ENCODE measurements at places on chromosomes 7 and 10. TPM values are rescaled to one million over a fixed set of nuclear protein-coding genes. Genes with fewer than 3 reads are reported as not detected.

MASTL gene
- 8.4 TPM for polyA plus RNA-seq

TUBB8 gene
- polyA plus RNA-seq: not detected

MRPS16 gene
- 110 TPM for polyA plus RNA-seq

PSD gene
- polyA plus RNA-seq: 0.95 TPM

EBLN1 gene
- polyA plus RNA-seq: not detected

STARD3NL gene
- 64.0 TPM for polyA plus RNA-seq

PRSS1 gene
- not detected for polyA plus RNA-seq

RNF133 gene
- not detected for polyA plus RNA-seq

JCAD gene
- 17.1 TPM for polyA plus RNA-seq

RASA4B gene
- 0.72 TPM for polyA plus RNA-seq

TMEM270 gene
- polyA plus RNA-seq: not detected

GRB10 gene
- 12.8 TPM for polyA plus RNA-seq

POMZP3 gene
- polyA plus RNA-seq: 16.0 TPM

LRIT1 gene
- not detected for polyA plus RNA-seq

MINDY4 gene
- 2.6 TPM for polyA plus RNA-seq

ABCC2 gene
- polyA plus RNA-seq: 0.19 TPM

MRLN gene
- not detected for polyA plus RNA-seq

KLF14 gene
- 0.25 TPM for polyA plus RNA-seq

OR2A42 gene
- not detected for polyA plus RNA-seq

ASB10 gene
- not detected for polyA plus RNA-seq

TBX20 gene
- polyA plus RNA-seq: not detected

RAMP3 gene
- polyA plus RNA-seq: not detected

ACBD7 gene
- not detected for polyA plus RNA-seq

ARHGEF35 gene
- 5.8 TPM for polyA plus RNA-seq

ADCYAP1R1 gene
- polyA plus RNA-seq: not detected

LOXL4 gene
- 320 TPM for polyA plus RNA-seq

ZNF488 gene
- not detected for polyA plus RNA-seq
